ENCODE measurements at places on chromosomes 3 and 15.

DNA sequence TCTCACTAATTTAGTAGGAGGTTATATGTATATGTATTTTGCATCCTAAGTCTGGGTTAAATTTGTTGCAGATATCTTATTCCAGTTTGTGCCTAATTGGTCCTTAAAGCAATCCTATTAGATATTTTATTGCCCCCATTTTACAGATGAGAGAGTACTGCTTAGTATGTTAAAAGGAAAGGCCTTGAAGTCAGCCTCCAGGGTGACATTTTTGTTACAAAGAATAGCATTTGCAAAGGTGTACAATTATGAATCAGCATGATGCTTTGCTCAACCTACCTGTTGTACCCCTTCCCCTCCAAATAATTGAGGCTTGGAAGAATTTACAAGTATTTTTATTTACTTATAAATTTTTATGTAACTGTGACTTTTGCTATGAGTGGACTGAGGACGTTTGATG is 14.0 kb downstream of the STT3B start:
- DNase-seq: no peak

DNA sequence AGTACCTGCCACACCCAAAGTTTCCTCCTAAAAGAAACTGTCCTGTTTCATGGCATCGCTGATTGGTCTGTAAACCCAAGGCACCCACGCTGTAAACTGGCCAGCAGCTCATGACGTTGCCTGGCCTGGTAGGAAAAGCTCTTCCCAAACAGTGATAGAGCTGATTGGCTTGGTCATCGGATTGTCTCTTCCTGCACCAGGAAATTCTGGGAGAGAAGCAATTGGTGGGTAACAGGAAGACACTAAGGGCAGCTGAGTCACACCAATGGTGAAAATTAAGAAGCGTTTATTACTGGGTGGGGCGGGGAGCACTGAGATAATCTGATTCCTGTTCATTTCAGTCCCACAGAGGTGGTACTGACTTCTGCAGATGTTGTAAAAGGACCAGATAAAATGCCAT is 31.0 kb downstream of the KLHL6 start:
- DNase-seq: no peak

DNA sequence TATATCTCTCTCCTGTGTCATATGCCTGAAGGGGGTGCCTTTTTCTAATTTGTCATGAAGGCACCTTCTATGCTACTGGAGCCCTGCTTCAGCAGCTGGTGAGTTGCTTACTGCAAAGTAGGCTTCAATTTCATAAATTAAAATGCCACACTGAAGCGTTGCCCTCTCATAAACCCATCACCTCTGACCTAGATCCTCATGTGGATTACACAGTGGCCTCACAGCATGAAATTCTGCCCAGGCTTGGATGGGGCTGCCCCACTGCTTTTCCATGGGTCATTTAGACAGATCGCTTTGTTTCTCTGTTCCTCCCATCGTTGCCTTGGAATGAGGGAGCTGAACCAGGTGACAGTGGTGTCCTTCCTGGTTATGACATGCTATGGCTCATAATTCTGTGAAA is 131.2 kb downstream of the RPL22L1 start:
- no peak for DNase-seq

DNA sequence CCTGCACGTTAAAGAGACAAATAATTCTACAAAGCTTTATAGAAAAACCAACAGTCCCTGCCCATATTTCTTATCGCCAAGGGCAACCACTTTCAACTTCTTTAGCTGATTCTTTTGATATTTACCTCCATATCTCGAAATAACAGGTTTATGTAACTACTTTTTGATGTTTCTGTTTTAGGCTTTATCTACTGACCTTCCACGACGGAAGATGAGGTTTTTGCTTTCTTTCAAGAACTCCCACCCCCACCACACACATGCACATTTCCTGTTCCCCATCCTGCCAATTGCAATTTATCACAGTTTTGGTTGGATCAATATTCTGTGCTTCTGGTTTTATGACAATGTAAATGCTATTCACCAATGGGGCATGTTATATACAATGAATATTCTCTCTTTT is 330.4 kb upstream of the ICE2 start:
- DNase-seq: no peak

DNA sequence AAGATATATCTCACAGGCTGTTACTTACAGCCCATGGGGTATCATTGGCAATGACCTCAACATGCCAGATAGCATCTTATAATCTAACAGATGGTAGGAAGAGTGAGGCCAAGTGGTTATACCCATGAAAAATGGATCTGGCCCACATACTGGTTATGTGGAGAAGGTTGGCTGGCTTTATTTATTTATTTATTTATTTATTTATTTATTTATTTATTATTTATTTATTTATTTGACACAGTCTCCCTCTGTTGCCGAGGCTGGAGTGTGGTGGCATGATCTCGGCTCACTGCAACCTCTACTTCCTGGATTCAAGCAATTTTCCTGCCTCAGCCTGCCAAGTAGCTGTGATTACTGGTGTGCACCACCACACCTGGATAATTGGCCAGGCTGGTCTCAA is 11.6 kb downstream of the FBXO40 start:
- no peak for DNase-seq

DNA sequence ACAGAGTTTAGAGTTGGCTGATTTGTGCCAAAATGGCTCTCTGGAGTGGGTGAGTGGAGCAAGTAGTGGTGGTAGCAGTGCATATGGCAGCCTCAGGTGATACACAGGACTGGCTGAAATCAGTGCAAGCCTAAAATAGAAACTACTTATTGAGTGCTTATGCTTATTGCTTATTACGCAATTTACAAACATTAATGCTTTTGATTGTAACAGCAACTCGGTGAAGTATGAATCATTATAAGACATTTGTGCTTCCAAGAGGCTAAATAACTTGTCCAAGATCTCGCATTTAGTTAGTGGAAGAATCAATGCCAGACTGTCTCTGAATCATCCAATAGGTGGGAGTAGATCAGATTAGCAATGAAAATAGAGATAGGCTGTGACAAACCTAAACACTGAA is 353.8 kb downstream of the NAALADL2 start:
- no peak for DNase-seq

DNA sequence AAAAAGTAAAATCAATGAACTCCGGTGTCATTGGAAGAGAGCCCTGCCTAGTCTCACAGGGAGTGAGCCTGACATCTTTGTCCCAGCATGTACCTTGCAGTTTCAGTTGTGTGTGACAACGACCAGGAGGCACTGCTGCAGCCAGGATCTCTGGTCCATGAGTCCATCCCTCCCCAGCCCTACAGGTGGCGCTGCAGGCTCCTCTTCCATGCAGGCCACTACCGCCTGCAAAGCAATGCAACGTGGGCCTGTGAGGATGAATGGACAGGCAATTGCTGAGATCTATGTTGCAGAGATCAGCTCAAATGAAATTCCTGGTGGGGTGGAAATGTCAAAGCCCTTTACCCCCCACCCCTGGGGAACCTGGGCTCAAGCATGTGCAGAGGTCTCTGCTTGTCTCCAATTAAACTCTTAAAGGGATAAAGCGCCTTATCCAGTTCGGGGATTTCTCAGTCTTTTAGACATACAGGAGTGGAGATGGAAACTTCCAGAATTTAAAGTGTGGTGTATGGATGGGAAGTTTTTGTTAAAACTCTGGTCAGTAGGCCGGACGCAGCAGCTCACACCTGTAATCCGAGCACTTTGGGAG is 35.8 kb downstream of the TKT start:
- peak; percentile 94 for DNase-seq

DNA sequence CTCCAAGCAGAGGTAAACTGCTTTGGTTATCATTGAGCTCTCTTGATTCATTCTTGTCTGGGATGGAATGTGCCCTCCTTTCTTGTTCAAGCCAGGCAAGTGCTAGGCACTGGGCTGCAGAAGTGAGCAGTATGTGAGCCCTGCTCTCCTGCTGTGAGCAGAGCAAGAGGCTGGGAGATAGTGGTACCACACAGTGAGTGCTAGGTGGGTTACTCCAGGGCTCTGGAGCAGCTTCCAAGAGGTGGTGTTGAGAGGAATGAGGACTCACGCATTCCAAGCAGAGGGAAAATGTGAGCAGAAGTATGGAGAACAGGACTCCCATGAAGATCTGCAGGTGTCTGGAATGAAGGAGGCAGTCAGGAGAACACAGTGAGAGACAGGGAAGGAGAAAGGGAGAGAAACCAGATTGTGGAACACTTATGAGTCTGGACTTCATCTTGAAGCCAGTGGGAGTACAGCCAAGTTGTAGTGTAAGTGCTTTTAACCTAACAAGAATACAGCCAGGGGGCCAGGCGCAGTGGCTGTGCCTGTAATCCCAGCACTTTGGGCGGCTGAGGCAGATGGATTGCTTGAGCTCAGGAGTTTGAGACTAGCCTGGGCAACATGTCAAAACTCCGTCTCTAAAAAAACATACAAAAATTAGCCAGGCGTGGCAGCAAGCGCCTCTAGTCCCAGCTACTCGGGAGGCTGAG is 199.9 kb upstream of the CTDSPL start:
- DNase-seq: no peak

DNA sequence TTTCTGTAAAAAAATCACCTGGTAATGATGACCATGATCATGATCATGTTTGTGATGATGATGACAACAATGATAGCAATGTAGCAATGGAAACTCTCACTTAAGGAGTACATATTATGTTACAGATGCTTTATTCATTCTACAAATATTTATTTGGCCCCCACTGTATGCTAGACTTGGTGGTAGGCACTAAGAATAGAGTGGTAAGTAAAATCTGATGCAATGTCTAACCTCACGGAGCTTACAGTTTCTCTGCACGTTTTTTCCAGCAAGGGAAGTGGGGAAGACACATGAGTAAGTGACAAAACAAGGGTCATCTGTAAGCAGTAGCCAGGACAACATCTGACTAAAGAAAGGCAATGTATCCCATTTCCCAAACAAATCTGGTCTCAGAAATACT is 199.4 kb upstream of the MRPL3 start:
- DNase-seq: no peak

GRCh38 chr3:18099611-18100010 is 325.5 kb downstream of the SATB1 start:
- DNase-seq: peak; percentile 15

DNA sequence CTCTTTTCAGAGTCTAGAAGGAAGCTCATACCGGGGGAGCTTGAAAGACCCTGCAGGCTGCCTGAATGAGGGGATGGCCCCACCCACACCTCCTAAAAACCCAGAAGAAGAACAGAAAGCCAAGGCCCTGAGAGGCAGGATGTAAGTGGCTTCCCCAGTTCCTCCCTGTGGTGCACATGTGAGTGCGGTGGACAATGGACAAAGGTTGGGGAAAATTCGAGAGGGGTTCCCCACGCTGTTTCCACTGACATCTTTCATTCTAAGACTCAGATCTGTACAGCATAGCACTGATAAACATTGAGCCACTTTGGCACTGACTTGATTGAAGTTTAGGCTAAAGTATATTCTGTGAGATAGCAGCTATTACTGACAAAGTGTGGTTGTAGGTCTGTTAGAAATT is 79.5 kb upstream of the UMPS start:
- DNase-seq: no peak

DNA sequence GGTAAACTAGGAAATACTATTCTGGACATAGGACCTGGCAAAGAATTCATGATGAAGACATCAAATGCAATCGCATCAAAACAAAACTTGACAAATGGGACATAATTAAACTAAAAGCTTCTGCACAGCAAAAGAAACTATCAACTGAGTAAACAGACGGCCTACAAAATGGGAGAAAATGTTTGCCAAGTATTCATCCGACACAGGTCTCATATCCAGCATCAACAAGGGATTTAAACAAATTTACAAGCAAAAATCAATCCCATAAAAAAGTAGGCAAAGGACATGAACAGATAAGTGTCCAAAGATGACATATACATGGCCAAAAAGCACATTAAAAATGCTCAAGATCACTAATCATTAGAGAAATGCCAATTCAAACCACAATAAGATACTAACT is 1088.9 kb downstream of the NAALADL2 start:
- DNase-seq: no peak

- DNase-seq: peak; percentile 12
These were observed 242.1 kb downstream of the ZIC1 start for GRCh38 chr3:147651107-147651778.

DNA sequence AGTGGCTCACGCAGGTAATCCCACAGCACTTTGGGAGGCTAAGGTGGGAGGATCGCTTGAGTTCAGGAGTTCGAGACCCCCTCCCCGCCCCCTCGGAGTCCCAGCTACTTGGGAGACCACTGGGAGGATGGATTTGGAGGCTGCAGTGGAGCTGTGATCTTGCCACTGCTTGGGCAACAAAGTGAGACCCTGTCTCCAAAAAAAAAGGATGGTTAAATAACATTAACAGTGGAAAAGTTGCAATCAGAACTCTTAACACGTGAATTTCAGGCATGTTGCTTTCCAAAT is 1.4 kb upstream of the TMEM87A start:
- no peak for DNase-seq

DNA sequence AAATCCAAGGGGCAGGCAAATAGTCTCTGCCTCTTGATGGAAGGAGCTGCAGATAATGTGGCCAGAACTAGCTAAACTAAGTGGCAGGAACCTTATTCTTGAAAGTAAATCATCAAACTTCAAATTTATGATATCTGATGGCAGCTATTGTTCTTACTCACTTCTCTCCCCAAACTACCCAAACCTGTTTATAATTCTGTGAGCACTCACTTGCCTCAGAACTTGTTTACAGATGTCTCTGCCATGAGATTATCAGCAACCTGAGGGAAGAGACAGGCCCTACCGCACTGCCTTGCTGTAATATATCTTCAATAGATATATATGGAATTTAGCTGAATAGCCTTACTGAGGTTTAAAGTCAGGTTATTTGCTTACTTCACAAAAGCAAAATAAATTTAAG is 2.2 kb upstream of the B3GALNT1 start:
- no peak for DNase-seq

- no peak for DNase-seq
These were observed 90.9 kb upstream of the AGBL1 start for GRCh38 chr15:85988741-85989140.

DNA sequence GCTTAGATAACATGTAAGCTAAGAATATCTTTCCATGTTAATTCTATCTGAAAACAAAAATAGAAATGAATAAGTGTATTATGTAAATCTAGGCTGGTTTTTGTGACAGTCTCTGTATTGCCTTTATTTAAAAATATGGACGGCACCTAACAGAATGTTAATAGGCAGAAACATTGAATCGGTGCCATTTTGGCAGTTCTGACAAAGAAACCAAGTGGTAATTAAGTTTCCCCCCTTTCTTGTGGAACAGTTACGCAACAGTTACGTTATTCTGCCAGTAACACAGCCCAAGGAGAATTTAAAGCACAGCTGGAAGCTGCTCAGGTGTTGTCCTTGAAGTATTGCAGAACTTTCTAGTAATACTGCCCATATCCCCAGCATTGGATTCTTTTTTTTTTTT is 21.5 kb downstream of the LARS2 start:
- no peak for DNase-seq

- no peak for DNase-seq
These were observed 206.5 kb upstream of the CDIN1 start for GRCh38 chr15:36372968-36373367.

- DNase-seq: no peak
These were observed 111.8 kb upstream of the C15orf61 start for GRCh38 chr15:67409175-67409574.

- DNase-seq: no peak
These were observed 7.2 kb upstream of the ZNF609 start for GRCh38 chr15:64452988-64453688.

- DNase-seq: no peak
These were observed 28.8 kb downstream of the GOLGA6A start for GRCh38 chr15:74053517-74053916.

- DNase-seq: no peak
These were observed 148.4 kb downstream of the DTWD1 start for GRCh38 chr15:49769225-49769624.
